Left renal cortex interstitium (tissue), 4 donors: ENCODE measurements at places on chromosomes 4 and X. TPM values are rescaled to one million over a fixed set of nuclear protein-coding genes. Genes with fewer than 3 reads are reported as not detected.

The COL25A1 gene
- 20.5 TPM for polyA plus RNA-seq

The TTC29 gene
- 1.3 TPM for polyA plus RNA-seq

The CCNG2 gene
- 139 TPM for polyA plus RNA-seq

GRCh38 chr4:173293663-173294062 lies 40.5 kb downstream of the HMGB2 start:
- no peak for DNase-seq

DNA sequence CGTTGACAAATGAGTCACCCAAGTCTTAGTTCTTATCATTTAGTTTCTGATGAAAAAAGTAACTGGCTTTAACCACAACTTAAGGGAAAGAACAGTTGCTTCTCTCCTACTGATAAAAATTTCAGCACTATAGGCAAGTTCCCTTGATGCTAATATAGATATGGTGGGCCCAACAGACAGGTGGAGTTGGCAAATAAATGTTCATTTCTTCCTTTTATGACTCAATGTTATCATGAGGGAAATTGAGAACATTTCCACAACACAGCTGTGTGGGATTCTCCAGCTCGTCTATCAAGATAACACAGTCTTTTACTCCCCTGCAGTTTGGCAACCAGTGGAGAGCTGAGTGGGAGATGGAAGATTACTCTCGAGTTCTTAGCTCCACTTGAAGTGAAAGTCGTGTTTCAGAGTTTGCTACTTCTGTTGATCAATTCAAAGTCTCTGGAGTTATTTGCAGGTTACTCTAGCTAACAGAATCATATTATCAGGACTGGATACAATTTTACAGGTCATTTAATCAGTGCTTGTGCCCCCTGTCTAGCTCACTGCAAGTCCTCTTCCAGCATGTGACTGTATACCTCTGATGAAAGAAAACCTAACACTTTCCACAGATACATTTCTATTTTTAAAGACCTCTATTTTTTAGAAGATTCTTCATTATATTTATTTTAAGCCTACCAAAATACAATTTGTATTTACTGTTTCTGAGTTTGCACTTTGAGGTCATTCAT lies 270.6 kb upstream of the GK2 start:
- no peak for DNase-seq

- DNase-seq, result no peak
Measured at GRCh38 chr4:1330761-1331590, 16.0 kb upstream of the UVSSA start.

GRCh38 chrX:33211356-33212260 lies at the start of gene DMD:
TSS of gene DMD (minus strand) at chrX:33211549. CDS start at chrX:33211312, 237 bp downstream.
- peak; percentile 13 for DNase-seq

- no peak for DNase-seq
Measured at GRCh38 chrX:153744210-153745066, 19.6 kb upstream of the PLXNB3 start.

DNA sequence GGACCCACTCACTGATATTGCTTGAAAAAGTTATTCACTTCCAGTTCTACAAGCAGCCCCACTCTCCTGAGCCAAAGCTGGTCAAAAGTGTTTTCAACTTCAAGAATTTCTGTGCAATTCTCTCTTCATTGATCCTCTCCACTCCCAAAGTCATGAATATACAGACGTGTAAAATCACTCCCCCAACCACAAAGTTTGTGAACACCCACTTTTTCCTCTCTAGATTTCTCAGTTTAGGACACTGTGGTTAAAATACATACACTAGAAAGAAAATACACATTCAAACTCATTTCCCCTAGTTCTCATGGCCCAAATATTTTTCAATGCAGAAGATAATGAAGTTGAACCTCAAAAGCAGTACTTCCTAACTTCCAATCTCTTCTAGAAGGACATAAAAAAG lies 116.3 kb downstream of the MSN start:
- DNase-seq, result no peak

- no peak for DNase-seq
Measured at GRCh38 chrX:63961964-63962363, 176.9 kb upstream of the ARHGEF9 start.
